ENCODE measurements at places on chromosomes 7 and 10.

DNA sequence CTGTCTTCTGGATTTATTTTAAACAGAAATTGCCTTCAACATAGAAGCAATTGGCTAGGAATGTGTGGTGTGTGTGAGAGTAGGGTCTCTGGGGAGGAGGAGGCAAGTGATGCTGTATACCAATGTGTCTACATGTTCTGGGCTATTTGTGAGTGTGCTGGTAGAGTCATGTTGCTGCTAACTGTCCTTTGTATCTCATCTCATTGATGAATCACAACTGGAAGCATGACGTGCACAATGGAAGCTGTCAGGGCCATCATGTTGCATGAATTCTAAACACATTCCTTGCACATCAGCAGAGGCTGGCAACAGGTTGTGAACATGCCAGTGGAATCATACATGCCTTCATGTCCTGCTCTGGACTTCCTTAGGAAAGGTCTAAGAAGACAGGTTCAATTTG is 199.7 kb downstream of the BMPER start:
- no peak for DNase-seq

GRCh38 chr7:82542665-82543064 is 99.1 kb upstream of the CACNA2D1 start:
- DNase-seq = no peak

DNA sequence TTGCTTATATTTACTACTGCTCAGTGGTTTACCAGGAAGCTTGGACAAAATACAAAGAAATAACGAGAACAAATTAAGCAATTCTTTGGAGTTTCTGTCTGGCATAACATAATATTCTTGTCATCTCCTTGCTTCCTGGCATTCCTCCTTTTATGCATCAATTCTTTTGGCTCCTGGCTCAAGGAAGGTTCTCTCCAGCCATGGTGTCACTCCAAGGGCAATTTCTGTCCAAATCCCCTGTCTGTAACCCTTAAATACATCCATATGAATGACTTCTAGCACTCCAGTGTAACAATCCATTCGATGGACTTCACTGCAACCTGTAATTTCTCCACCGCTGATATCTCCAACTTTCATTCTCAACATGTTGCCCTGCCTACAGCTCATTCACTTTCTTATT is 617.7 kb upstream of the ANKRD30A start:
- DNase-seq = no peak

DNA sequence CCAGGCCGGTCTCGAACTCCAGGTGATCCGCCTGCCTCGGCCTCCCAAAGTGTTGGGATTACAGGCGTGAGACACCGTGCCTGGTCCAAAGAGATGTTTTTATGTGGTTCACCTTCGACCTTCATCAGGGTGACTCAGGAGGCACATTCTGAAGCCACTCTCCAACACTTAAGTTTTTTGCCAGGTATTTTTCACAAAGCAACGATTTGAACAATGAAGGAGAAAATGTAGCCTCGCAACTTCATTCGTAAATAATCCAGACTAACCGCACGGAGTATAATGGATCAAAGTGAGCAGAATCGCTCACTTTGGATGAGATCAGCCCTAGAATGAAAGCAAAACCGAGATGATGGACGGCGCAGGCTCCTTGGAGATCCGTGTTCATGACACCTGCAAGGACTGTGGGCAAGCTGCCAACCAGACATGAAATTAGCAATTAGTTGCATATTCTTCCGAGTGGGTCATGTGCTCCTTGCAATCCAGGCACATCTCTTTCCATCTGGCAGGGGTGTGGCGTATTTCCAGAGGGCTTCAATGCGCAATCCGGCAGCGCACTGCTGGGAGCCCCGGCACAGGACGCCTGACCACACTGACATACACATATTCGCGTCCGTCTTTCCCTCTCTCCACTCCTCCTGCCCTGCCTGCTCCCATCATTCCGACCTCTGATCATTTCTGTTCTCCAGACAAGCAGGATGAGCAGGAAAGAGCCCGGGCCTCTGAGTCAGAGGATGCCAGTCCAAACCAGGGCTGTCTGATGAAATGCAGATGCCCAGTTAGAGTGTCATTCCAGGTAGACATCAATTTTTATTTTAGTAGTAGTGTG is 148.4 kb downstream of the KLF6 start:
- no peak for DNase-seq

GRCh38 chr7:116354171-116354545 is 143.8 kb downstream of the TES start:
- no peak for DNase-seq

DNA sequence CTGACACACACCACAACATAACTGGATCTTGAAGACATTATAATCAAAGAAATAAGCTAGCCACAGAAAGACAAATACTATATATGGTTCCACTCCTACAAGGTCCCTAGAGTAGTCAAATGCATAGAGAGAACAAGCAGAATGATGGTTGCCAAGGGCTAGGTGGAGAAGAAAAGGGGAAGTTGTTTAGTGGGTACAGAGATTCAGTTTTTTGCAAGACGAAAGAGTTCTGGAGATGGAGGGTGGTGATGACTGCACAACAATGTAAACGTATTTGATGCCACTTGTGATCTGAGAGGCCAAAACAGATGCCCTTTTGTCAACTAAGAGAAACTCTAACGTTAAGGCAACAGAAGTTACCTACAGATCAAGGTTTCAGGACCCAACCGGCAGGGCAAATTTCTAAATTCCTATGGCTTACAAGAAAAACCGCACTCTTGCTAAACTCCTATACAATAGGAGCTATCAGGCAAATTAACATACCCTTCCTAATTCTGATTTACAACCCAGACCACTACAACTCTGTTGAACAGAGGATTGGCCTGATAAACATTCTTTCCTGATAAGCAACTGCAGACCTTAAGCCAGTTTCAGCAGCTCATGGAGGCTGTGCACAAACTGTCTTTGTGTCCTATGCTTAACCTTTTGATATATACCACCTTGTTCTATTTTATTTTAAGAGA is 69.0 kb downstream of the FAM107B start:
- no peak for DNase-seq

DNA sequence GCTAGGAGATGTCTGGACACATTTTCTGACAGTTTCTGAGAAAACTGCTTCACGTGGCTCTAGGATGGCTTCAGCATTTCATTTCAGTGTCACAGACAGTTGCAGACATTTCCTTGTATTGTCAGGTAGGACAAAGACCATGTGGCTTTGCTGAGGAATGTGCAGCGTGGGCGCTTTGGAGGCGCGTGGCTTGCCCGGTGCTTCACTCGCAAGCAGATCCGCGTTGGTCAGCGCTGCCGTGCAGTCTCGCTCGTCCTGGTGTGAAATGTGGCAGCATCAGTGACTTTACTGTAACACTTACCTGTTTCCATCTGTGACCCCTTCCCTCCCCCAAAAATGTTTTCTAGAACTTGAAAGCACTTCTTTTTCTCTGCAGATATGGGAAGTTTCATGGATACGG is 340.5 kb downstream of the SDK1 start:
- DNase-seq = no peak

DNA sequence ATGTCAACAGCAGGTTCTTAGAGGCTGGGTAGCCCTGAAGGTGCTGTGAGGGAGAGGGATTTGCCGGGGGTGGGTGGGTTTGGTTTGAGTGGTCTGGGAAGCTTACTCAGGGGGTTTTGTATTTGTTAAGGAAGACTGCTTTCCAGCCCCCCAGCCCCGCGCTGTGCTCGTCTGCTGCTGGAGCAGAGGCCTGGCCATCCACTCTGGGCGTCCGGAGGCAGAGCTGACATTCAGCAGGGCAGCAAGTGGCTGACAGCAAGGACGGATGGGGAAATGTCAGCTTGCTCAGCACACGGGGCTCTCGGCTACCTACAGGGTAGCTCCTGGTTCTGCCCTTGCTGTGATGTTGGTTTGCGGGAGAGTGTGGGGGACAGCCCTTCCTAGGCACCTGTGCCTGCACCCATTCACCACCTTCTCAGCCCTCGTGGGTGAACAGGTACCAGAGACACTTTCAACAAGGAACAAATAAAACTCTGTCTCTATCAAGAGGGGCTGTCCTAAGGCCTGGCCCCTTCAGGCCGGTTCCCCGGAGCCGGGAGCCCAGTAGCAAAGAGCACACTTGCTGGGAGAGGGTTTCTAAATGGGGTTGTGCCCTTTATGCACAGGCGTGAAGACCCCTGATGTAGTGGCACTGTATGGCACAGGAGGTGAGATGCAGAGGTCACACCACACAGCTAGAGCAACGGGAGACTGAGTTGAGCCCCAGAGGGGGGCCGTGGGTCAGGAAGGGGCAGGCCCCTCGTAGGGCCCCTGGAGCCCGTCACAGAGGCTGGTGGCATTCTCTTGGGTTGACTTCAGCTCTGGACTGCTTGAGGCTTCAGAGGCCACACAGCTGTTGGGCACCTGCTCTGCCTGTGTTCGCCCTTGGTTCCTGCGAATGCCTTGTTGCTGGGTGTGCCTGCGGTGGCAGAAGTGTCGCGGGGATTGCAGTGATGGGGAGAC is 72.2 kb upstream of the SHH start:
- no peak for DNase-seq

DNA sequence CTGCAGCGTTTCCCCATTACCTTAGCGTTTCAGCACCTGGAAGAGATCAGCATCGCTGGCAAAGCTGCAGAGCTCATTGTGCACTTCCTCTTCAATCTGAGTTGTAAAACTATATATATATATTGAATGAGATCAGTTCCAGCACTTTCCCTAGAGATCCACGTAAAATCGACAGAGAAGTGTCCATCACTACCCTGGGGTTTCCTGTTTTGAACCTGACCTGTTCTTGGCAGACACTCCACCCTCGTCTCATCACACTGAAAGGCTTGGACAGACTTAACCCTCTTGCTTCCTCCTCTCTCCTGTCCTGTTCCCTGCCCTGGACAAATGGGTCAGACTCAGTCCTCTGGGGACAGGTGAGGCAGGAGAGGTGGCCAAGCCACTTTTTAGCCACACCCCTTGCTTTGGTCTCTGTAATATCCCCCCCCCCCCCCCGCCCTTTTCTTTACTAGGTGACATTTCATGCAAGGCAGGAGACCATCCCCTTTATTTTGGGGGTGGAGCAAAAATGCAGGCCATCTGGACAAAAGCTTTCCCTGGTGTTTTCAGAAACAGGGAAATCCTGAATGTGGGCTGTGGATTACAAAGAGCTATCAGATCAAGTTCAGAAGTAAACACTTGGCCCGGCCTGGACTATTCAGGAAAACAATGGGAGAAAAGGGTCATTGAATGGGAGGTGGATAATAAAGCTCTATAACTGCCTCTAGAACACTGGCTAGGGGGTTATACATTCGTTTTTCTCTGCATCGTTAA is 83.7 kb upstream of the KDM7A start:
- DNase-seq = no peak

GRCh38 chr10:75146780-75147179 is 35.3 kb downstream of the SAMD8 start:
- DNase-seq = no peak

DNA sequence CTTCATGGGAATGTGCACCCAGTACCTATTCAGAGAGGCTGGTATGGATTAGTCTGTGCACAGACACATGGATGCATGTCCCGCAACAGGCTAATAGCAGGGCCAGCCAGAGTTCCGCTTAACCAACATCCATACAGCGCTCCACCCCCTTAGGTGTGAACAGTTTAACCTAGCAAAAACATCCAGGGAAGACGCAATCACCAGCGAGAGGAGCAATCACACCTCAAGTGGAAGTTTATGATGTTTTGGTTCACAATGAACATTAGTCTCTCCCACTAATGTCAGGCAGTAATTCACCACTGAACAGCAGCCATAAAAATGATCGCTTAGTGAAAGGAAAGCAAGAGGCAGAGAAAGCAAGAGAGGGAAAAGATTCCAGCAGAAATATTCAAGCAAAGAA is 91.1 kb downstream of the PLXNA4 start:
- DNase-seq = no peak

DNA sequence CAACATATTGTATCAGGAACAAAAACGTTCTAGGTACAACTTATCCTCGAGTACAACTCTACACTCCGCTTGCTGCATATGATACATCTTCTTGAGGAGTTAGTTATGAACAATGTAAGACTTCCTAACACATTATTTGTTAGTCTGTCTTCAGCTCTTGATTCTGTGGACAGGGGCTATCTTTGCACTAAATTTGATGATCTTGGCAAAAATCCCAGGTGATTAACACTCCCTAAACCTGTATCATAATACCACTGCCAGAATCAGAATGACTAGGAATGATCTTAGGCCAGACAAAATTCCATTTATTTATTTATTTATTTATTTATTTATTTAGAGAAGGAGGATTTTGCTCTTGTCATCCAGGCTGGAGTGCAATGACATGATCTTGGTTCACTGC is 108.7 kb upstream of the AUTS2 start:
- no peak for DNase-seq

DNA sequence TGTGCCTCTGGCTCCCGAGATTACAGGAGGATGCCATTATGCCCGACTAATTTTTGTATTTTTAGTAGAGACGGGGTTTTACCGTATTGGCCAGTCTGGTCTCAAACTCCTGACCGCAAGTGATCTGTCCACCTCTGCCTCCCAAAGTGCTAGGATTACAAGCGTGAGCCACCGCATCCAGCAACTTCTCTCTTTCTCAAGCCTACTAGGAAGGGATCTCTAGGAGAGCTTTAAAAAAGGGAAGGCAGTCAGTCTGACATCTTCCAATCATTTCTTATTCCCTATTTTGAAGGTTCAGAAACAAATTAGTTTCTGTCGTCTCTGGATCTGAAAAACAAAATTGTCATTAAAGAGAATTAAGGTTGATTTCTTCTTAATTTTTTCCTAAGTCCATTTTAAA is 2.5 kb upstream of the TMEM26 start:
- DNase-seq = no peak

DNA sequence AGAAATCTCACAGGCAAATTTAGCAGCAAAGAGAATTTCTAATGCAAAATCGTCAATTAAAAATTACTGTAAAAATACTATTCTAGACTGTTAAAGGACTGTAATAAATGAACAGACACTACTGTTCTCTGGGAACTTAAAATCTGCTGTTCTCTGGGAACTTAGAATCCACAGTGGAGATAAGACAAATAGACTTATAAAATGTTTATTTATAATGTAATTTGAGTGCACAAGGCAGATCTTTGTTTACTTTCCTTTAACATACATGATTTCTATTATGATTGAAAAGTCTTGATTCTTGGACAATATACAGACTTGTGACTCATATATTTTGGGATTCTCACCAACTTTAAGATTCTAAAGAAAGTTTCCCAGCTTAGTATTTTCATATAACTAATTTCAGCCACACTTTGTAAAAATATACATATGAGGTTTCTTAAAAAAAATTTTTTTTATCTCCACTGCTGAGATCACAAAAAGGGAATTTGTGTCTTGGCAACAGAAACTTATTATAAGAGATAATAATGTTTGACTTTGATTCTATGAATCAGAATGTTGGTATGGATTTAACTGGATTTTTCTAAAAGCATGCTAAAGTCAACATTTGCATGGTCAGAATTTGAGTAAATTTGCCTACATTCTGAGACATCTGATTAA is 166.3 kb upstream of the RHOBTB1 start:
- DNase-seq = no peak

GRCh38 chr7:155351120-155351870 is 53.6 kb downstream of the INSIG1 start:
- no peak for DNase-seq

DNA sequence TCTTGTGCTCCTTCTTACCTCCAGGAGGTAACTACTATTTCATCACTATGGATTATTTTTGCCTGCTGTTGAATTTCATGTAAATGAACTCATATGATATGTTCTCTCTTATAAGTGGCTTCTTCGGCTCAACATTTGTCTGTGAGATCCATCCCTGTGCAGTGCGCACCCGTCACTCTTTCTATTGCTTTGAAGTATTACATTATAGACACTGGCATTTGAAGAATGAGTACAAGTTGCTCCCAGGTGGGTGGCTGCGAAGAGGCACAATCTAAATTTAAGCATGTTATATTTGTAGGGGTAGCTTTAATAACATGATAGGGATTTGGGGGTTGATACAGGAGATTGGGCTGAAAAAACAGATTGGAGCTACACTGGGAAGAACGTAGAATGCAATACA is 809.7 kb downstream of the CCSER2 start:
- no peak for DNase-seq

GRCh38 chr7:997404-998395 is 14.7 kb downstream of the CYP2W1 start:
- no peak for DNase-seq

Data from GM20000 (cell line).